ENCODE measurements at places on chromosomes 3 and 15.

DNA sequence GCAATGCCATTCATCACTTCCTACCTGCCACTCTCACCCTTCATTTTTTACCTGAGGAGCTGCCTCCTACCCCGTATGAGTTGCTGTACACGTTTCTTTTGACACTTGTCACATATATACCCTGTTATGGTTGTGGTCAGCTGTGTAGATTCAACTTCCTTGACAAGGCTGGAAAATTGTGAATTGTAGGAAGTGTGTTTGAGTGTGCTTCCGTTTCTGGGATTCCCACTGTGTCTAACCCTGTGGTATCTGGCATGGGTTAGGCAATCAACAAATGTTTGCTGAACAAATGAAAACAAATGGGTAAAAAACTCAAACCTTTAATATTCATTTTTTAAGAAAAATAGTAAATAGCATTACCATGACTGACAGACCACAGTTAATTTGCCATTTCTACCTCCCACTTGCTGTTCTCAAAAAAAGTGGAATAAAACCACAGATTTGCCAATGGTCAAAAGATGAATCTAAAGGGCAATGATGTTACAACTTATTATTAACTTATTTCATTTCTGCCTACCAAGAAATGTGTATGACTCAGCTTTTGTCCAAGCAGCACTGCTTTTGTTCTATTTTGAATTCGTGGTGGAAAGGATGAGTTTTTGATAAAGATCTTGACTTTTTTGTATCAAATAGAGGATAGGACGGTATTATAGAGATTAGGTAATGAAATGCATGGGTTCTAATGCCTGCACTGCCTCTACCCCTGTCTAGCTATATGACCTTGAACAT, 404.6 kb downstream of the LPP start:
- no peak for DNase-seq

DNA sequence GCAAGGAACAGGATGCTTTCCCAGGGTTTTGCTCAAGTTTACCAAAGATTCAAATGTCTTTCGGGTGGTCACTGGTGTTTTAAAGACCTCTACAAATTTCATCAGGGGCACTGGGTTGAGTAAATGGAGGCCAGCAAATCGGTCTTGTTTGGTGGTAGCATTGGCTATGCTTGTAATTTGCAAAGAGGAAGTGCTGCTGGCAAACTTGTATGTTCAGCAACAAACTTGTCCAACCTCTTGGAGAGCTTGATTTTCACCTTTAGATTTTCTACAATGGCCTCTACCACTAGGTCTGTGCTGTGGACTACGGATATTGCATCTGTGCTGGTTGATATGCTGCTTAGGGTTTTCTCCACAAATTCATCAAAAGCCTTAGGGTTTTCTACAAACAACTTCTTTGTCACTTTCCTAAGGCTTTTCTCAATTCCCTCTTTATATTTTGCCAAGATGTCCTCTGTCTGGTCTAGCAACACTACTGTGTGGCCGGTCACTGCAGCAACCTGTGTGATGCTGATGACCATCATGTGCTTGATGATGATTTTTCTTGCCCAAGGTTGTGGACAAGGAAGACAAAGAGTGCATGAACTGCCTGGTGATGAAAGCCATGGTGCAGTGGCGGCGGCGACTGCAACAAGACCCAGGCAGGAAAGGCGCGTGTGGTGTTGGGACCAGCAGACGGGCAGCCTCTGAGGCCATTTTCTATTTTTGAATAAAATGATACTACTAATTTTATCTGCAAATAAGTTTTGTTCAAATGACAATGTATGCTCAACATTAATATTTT, 50.8 kb downstream of the RFX7 start:
- DNase-seq, result no peak

- no peak for DNase-seq
These were observed 67.9 kb downstream of the APBA2 start for GRCh38 chr15:28953573-28954195.

GRCh38 chr3:80733522-80734176, 965.9 kb upstream of the ROBO1 start:
- DNase-seq, result no peak

DNA sequence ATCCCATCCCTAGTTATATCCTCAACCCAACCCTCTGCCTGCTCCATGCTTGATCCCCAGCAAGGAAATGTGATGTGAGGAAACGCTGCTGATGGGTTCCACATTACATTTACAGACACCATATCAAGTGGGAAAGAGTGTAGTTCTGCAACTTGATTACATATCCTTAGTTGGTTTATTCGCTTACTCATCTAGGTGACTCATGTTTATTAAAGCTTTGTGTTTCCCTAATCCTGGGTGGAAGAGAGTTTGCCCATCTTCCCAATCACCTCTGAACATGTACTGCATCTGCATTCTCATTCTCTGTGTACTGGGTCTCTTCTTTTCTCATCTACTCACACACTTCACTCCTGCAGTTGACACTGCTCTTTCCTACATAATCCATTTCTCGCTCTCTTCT, 91.7 kb upstream of the PDZRN3 start:
- DNase-seq, result no peak

DNA sequence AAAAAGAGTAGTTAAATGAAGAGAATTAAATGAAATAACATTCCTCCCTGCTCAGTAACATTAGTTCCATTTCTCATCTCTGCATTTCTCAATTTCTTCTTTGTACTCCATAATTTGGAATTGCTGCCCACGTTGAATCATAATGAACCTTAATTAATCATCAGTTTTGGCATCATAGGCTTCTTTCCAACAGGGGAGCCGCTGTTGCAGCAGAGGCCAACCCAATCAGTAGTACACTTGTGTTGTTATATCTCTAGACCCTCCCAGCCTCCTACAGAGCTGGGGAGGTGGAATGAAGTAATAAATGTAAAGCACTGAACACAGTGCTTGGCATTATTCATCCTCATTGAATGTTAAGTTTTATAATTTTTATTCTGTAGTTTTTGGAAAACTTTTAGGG, 240.7 kb downstream of the CHST2 start:
- no peak for DNase-seq

- no peak for DNase-seq
These were observed 216.3 kb downstream of the STAG1 start for GRCh38 chr3:136535906-136536305.

- DNase-seq, result no peak
These were observed 69.9 kb downstream of the RGMA start for GRCh38 chr15:93019090-93019489.

All from cortex of kidney (tissue), 1 donor.